ENCODE measurements at places on chromosomes 1 and 21.

- DNase-seq = no peak
Observed at GRCh38 chr1:48725341-48726046, 51.2 kb downstream of the BEND5 start.

DNA sequence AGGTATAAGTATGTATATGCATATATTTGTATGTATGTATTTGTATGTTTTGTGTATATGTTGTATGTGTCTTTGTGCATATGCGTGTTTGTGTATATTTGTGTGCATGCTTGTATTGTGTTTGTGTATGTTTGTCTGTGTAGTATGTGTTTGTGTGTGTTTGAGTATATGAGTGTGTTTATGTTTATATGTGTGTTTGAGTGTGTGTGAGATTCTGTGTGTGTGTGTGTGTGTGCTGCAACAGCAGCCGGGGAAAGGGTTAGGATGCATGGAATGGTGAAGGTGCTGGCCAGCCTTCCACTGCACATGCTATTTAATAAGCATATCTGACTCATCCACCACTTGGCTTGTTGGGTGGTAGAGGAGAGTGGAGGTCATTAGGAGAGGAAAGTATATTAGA lies 46.6 kb upstream of the RAB4A start:
- DNase-seq = no peak

- peak; percentile 70 for DNase-seq
Observed at GRCh38 chr1:9687120-9687873, 35.8 kb downstream of the PIK3CD start.

- no peak for DNase-seq
Observed at GRCh38 chr1:82994616-82995263, 1004.2 kb downstream of the TTLL7 start.

DNA sequence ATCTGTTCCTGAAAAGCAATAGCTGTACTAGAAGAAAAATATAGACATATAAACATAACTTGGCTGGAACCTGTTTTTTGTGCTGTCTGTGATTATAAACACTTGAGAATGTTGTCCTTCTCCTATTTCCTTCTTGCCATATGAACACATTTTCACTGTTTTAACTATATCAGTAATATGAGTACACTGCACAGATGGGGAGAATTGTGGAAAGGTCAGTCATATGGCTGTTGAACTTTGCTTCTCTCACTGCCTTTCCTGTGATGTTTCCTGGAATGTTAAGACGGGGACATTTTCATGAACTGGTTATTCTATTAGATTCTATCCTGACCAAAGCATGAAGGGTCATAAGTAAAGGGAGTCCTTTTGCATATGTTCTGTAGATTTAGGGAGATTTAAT lies 24.9 kb downstream of the HMCN1 start:
- DNase-seq = no peak

DNA sequence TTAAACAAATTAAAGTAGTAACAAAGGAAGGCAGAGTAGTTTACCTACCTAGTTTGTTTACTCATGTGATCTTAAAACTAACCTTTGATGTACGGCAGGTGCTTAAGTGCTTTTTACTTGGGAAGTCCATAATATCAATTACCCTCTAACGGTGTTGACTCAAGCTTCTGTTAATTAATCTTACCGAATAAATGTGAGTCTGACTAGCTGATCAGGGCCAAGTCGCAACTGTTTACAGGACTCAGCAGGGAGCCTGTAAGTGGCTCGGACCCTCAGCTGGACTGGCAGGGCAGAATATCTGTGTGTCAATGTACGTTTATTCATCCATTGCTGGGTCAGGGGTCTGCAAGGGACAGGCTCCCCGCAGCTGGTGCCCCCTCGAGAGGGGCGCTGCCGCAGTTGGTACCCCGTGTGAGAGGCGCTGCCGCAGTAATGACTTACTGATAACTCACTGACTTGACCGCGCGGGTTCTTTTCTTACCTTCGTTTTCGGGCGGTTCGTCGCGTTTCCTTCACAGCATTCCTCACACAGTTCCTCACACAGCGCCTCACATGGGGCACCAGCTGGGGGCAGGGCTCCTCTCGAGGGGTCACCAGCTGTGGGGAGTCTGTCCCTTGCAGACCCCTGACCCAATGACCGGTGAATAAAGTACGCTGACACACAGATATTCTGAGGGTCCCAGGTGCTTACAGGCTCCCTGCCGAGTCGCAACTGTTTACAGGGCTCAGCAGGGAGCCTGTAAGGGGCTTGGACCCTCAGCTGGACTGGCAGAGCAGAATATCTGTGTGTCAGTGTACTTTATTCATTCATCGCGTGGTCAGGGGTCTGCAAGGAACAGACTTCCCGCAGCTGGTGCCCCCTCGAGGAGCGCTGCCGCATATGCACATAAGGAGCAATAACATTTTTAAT lies 3.0 kb downstream of the FMO1 start:
- DNase-seq = peak; percentile 27

DNA sequence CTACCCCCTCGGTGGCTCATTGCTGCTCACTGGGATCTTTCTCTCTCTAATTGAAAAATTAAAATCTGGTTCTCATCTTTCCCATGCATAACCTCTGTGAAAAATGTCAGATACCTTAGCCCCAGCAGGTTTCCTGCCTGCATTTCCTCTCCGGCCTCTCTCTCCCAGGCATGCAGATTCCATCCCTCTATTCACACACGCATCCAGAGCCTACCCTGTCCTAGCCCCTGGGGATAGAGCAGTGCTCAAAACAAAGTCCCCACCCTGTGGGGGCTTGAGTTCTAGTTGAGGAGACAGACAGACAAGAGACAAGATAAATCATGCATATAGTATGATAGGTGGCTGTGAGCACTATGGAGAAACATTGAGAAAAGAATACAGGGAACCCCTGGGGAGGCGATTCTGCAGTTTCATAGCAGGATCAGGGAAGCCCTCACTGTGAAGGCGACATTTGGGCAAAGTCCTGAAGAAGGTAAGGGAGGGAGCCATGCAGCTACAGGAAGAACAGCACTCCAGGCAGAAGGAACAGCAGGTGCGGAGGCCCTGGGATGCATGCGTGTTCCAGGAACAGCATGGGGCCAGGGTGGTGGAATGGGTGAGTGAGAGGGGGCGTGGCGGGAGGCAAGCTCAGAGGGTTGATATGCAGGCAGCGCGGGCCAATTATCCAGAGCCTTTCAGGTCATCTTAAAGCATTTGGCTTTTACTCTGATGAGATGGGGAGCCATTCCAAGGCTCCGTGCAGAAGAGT lies 3.5 kb upstream of the BSND start:
- DNase-seq = no peak

- no peak for DNase-seq
Observed at GRCh38 chr1:151184211-151184610, 5.8 kb downstream of the VPS72 start.

DNA sequence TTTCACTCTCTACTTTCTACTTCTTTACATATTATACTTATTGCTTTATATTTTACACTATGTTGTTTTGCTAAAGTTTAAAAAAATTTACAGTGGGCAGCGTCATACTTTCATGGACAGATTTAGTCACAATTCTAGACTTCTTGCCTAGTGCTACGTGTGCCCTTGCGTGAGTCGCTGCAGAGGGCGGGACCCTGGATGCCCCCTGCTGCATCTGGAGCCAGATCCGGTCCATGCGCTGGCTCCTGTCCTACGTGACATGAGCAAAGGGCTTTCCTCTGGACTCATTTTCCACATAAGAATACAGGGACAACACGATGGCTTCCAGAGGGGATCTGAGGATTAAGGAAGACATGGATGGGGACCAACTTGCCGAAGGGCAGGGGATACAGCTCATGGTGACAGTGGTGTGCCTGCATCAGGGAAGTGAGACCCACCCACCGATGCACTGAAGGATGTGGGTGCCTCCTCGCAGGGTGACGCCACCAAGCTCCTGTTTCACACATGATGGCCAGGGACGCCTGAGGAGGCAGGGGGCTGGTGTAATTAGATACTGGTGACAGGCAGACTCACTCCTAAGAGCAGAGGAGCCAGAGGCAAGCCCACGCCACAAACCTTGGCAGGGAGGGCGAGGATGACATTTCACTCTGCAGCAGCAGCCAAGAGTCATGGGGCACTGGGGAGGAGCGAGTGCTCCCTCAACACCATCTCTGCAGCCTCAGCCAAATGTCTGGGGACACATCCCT lies 86.6 kb downstream of the DMRTB1 start:
- DNase-seq = no peak

DNA sequence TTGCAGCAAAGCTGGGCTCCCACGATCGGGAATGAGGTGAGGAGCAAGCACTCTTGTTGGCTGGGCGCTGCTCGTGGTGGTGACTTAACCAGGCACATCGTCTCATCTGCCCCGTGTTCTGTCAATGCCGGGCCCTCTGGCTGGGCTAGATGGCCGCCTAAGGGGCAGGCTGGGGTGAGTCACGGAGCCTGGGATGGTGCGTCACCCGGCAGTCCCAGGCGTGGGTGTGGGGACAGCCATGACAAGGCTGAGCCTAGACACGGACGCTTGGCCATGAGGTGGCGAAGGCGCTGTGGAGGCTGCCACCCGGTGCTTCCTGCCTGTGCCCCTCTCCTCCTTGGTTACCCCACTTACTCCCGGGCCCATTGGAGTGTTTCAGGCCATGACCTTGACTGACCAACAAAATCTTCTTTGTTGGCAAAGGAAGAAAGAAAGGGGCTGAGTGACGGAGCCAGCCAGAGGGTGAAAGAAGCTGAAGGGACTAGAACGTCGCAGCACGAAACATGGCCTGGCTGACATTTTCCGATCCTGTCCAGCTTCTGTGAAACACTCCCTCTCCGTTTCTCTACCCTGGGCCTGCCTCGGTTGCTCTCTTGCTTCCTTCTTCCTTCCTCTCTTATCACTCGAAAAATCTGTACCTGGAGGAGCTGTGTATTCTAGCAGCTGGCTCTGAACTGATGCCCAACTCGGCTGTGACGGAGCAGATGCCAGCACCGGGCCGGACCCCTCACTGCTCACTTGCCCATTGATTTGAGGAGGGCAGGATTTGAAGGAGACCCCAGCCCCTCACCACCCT lies 596 bp downstream of the CD247 start:
- DNase-seq = no peak

DNA sequence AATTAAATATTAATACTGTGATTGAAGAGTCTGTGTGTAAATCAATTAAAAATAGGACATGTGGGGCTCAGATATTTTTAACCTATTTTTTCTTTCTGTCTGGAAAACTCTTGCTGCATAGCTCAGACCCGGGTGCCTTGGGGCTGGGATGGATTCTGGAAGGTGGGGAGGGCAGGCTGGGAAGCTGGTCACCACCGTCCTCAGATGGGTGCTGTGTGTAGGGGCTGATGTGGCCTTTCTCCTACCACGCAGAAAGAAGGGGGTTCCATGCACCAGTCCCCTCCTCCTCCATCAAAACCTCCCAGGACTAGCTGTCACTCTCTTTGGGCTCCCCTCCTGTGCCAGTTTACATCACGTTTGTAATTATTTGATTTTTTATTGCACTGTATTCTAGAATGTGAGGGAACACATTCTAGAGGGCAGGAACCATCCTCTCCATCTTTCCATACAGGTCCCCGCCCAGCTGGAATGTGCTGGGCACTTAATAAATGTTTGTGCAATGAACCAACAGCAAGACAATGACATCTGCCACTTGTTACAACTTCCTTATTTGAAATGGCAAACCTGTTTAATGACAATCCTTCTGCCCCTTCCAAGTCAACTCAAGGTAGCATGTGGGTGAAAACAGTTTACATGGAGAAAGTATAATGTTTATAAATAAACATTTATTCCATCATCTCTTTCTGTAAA lies 104.3 kb downstream of the EDEM3 start:
- no peak for DNase-seq

DNA sequence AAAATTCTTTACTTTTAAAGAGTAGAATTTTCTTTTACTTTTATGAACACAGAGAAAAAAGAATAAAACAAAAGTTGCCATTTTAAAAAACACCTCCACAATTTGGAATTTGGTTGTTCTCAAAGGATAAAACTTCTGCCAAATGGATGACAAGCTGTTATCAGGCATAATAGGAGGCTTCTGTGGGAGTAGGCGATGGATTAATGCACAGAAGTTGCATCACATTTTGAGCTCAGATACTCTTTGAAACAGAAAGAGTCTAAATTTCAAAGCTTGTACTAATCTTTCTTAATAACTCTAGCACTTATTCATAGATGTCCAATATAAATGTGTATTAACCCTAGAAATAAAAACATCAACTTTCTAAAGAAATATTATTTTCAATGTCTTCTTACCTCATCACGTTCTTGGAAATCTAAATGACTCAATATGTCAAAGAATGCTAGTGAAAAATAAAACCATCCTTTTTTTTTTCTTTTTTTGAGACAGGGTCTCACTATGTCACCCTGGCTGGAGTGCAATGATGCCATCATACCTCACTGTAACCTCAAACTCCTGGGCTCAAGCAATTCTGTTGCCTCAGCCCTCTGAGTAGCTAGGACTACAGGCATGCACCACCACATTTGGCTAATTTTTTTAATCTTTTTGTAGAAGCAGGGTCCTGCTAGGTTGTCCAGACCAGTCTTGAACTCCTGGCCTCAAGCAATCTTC lies 112.8 kb upstream of the USP25 start:
- no peak for DNase-seq

GRCh38 chr1:56922070-56922469 lies 43.7 kb downstream of the C8B start:
- no peak for DNase-seq

DNA sequence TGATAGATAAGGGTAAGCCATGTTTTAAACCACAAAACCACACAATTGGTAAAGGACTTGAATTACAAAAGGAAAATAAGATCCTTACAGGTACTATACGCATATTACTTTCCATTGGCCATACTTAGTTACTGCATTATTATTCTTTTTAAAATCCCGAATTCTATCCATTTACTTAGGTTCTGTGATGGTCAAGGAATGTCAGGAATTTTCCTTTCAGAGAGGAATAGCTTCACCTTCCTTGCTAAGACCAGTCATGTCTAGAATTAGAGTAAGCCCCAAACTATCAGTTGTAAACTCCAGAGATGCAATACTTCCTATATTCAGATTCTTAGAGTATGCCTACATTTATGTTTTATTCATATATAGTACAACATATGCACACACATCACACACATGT lies 13.7 kb downstream of the EFCAB7 start:
- DNase-seq = no peak

DNA sequence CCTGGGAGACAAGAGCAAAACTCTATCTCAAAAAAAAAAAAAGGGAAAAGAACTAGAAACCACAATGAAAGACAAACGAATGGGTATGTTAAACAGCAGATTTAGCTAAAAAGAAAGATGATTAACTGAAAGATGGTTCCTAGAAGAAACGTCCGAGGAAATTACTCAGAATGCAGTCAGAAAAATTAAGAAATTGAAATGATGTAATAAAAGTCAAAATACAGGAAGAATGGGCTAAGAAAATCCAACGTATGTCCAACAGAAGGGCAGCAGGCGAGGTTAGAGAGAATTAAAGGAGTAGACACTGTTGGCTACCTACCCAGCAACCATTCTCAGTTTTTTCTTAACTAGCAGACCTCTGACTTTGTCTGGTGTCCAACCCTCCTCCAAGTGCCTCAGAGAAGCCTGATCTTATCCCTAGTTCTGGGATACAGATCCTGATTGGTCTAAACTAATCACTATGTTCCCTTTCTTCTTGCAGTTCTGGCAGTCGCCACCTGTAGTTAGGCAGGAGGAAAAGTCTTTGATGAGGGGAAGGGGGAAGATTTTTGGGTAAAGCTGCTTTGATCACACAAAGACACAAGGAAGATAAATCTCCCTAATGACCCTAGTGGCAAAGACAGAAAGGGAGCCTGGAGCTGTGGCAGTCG lies 25.7 kb downstream of the GPR161 start:
- DNase-seq = no peak

Measured in NCI-H1930 (cell line).